Left cardiac atrium (tissue), 4 donors: ENCODE measurements at places on chromosomes 6 and 20.

DNA sequence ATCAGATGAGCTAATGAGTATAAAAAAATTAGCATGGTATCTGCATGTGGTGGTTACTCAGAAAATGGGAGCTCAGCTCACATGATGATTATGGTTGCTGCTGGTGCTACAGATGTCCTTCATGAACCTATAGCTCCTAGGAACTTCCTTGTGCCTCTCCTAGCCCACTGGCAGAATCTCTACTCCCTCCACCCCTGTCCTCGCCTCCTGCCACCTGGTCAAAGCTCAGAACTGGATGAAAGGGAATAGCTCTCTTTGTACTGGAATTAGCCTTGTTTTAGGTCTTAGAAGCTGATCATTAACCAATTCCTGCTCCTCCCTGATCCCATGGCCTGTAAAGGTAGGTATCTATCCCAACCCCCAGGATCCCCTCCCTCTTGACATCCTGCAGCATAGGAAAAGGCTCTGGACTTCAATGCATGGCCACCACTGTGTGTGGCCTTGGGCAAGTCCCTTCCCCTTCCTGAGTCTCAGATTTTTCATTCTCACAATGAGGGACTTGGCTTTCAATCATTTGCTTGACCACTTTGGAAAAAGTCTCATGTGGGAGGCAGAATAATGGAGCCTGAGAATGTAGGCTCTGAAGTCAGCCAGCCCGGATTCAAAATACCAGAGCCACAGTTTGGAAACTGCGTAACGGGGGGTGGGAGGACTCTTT lies 43.9 kb downstream of the SLC13A3 start:
- no peak for DNase-seq

GRCh38 chr6:143973097-143973966 lies 34.7 kb downstream of the PLAGL1 start:
- DNase-seq: no peak

DNA sequence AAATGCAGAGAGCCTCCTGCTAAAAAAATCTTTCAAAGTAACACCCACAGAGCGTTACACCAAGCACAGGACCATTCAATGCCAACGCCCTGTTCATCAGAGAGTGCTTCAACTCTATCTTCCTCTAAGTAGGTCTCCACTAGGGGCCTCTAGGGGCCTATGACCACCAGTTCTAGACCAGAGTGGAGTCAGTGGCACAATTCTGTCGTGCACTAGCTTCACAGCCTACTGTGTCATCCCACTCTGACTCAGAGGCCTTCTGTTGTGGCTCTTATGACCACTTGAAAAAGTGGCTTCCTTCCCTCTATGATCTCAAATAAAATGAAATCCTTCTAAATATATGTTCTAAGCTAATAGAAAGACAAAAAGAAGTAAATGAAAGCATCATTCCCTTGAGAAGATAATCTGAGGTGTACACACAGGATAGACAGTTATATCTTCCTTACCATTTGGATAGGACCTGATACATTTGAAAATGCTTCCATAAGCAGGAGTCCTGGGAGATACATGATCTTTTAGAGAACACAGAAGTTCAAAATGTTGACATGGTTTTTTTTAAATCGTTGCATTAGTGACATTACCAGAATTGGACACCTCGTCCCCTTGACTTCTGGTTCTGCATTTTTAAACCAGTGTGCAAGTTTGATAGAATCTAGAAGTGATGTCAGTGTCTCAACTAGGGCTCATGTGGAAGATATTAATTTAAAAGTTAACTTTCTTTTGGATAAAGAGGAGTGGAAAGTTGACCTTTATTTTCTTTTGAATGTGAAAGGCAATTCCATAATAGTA lies 151.9 kb downstream of the SH3BGRL2 start:
- no peak for DNase-seq

- DNase-seq: peak; percentile 65
These were observed 31.6 kb upstream of the SLC32A1 start for GRCh38 chr20:38692436-38693411.

GRCh38 chr6:145453376-145453775 lies 281.9 kb downstream of the EPM2A start:
- DNase-seq: no peak
